HT-29 (cell line): ENCODE measurements at places on chromosomes 3 and 15.

DNA sequence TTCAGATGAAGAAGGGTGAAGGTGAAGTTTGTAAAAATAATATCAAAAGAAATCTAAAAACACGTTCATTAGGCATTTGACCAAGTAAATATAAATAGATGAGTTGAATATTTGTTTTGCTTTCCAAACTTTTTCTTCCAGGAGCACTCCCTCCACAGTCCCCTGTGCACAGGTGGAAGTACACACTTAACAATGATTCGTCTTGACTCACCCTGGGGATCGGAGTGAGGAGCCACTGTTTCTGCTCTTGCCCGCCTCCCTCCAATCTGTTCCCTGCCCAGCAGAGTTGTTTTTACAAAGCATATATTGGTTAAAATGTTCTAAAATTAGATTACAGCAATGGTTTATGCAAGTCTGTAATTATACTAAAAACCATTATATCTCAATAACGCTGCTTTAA is 175.1 kb downstream of the PTPRG start:
- DNase-seq: no peak

DNA sequence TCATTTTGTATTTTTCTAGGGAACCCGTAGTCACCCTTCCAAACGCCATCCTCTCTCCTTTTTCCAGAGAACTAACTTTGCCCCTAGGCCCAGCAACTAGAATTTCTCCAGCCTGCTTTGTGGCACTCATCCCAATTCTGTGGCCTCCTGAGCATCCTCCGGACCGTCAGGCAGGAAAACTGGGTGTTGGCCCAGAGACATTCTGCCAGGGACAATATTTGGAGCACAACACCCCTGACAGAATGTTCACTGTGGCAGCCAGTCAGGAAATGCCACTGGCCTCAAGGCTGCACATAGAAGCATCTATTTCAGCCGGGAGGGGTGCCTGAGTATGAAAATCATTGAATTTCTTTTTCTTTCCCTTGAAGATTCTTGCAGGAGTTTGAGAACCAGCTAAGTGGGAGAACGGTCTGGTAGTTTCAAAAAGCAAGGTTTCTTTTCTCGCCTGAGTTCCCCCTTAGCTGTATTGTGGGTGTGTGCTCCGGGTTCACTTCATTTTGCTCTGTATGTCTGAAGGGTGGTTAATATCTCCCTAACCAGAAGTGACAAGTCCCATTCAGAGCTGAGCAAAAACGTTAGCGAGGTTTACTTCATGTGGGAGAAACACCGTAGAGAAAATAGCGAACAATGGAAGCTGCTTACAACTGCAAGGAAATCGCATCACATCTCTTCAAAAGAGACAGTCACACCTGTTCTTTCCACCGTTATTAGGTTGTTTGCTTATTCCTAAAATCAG is 108.1 kb upstream of the TPM1 start:
- DNase-seq: no peak

GRCh38 chr3:190384309-190384756 is 3.6 kb upstream of the CLDN16 start:
- peak; percentile 93 for DNase-seq

DNA sequence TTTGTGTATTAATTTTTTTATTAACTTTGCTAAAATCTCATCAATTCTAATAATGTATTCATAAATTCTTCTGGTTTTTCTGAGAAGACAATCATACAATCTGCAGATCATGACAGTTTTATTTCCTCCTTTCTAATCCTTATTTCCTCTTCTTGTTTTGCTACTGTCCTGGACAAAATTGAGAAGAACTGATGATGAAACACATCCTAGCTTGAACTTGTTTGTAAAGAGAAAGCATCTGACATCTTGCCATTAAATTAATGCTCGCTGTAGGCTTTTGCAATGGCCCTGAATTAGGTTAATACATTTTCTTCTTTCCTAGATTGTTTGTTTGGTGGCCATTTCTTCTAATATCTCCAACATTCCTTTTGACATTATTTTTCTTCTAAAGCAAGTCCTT is 110.9 kb upstream of the TPM1 start:
- DNase-seq: no peak

- no peak for DNase-seq
Measured at GRCh38 chr15:40746916-40747418, 8.1 kb downstream of the RMDN3 start.

DNA sequence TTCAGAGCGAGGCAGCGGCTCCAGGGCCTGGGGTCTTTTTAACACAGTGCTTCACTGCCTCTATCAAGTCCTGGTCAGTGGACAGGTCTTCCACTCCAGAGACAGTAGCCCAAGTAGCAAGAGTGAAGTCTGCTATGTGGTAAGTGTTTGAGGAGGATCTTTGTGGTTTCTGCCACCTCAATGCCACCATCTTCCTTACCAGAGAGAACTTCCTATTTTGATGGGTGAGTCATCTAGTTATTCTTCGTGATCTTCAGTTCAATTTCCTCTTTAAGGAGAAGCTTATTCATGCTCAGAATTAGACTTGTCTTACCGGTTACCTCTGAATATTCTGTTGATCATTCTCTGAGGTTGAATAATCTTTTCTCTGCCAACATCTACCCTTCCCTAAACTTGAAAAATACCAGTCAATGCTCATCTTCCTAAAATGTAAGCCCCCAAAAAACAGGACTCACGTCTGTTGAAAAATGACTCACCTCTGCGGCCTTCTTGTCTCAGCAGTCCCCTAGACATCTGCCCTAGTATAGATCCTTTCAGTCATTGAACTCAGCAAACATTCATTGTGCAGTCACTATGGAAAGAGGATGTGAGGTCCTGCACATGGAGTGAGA is 32.2 kb upstream of the BCL6 start:
- DNase-seq: peak; percentile 63

- peak; percentile 48 for DNase-seq
Measured at GRCh38 chr3:39809181-39809994, at the start of gene MYRIP. Gene MYRIP (plus strand): TSS chr3:39809609. CDS start chr3:39900817, 91,208 bp downstream.

- DNase-seq: peak; percentile 42
Measured at GRCh38 chr3:195542316-195542697, 818 bp downstream of the PPP1R2 start.

- DNase-seq: no peak
Measured at GRCh38 chr3:23807424-23808015, 1.8 kb downstream of the UBE2E1 start.
